Endothelial cell of umbilical vein (primary cell): ENCODE measurements at places on chromosomes 5 and 9. TPM values are rescaled to one million over a fixed set of nuclear protein-coding genes. Genes with fewer than 3 reads are reported as not detected.

The SMIM33 gene
- not detected in 2 replicates for total RNA-seq

The STRBP gene
- 14.8 and 15.4 TPM in 2 replicates for total RNA-seq

The PDE8B gene
- not detected in 2 replicates for total RNA-seq

The IFNB1 gene
- total RNA-seq: not detected in 2 replicates

The SMIM23 gene
- total RNA-seq: not detected in 2 replicates

The FOXD4 gene
- 0.35 and 0.42 TPM in 2 replicates for total RNA-seq

The CTNND2 gene
- total RNA-seq: not detected in 2 replicates

The MBLAC2 gene
- total RNA-seq: 4.8 and 5.3 TPM in 2 replicates

The ZNF618 gene
- total RNA-seq: 60.6 and 80.3 TPM in 2 replicates

The CRHBP gene
- total RNA-seq: 0.51 TPM in 1 of 2 replicates, not detected in the other

The TTC23L gene
- total RNA-seq: 0.25 TPM in 1 of 2 replicates, not detected in the other

The SPATA31A5 gene
- not detected in 2 replicates for total RNA-seq

The IL13 gene
- not detected in 2 replicates for total RNA-seq

The RASGRF2 gene
- 4.0 and 8.2 TPM in 2 replicates for total RNA-seq
